PC-9 (cell line): ENCODE measurements at places on chromosomes 11 and 22.

DNA sequence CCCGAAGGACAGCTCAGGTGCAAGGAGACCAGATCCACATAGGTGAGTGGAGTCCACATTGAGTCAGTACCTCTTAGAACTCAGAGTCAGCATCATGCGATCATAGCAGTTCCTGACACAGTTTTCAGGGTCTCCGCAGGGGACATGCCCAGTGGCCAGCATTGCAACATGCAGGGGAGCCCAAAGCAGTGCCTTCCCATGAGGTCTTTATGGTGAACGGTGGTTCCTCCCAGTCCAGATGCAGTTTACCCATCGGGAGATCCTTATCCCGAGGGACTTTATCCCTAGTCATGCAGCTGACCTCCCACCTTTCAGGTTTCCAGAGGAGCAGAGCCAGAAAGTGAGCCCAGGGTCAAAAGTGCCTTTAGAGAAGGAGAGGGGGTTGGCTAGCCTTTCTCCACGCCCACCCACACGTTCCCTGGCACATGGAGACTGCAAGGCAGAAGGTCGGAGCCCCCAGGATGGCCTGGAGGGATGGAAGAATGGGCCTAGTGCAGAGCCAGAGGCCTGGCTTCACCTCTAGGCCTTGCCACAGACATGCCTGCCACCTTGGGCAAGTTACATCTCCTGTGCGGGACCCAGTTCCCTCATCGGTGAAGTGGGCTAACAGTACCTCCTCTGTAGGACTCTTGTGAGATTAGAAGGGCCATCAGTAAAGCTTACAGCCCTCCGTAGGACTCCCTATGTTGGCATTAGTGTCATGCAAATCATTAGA, 6.4 kb downstream of the KCTD17 start:
- H3K27me3 ChIP-seq: no peaks in the 10 kb centered on the region
- H3K4me1 ChIP-seq: peaks cover 8% of the 10 kb centered on the region
- DNase-seq: no peak

- H3K4me3 ChIP-seq: no peak overlapping the region
- no peak for DNase-seq
- peaks cover 17% of the 10 kb centered on the region for H3K4me1 ChIP-seq
- H3K36me3 ChIP-seq: no peaks in the 10 kb centered on the region
- no peak overlapping the region for H3K27ac ChIP-seq
- no peaks in the 10 kb centered on the region for H3K27me3 ChIP-seq
Observed at GRCh38 chr22:24436553-24436952, 9.2 kb downstream of the ADORA2A start.

- H3K27me3 ChIP-seq: no peaks in the 10 kb centered on the region
- DNase-seq: no peak
- no peaks in the 10 kb centered on the region for H3K4me1 ChIP-seq
- no peak overlapping the region for H3K4me3 ChIP-seq
- H3K27ac ChIP-seq: no peak overlapping the region
Observed at GRCh38 chr11:26717771-26718170, 4.1 kb downstream of the SLC5A12 start.

DNA sequence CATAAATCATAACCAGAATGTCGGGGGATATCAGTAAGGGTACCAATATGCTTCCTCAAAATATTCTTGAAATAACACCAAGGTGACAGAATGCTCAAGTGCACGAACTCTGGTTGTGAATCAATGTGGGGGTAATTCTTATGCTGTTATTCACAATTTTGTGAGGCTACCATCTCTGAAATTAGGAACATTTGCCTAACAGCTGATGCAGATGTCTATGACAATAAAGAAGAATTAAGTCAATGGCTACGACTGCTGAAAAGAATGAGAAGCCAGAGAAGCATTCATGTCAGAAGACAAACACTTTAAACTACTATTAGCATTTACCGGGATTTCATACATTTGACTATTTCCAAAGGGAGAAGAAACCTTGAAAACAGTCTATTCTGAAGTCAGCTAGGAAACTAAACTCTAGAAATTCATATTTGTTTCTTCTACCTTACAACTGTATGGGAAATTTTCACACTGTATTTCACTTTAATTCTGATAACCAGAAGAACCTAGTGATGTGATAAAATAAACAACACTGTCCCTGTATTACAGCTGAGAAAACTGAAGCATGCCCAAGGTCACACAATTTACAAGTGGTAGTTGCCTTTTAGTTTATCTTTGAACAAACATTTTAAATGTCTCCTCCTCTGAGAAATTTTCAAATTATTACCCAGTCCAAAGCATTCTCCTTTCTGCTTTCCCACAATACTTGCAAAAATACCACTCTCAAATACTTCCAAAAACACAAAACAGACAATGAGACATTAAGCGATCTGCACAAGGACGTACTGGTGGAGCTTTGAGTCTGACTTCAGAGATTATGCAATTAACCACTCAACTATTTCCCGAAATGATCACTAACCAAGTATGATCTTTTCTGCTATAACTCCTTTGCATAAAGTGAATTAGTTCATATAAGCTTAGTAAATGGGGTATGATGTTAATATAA, 18.0 kb upstream of the ARHGAP32 start:
- no peaks in the 10 kb centered on the region for H3K36me3 ChIP-seq
- no peak for DNase-seq
- H3K4me1 ChIP-seq: no peaks in the 10 kb centered on the region
- no peak overlapping the region for H3K27ac ChIP-seq
- no peak overlapping the region for H3K4me3 ChIP-seq
- no peaks in the 10 kb centered on the region for H3K27me3 ChIP-seq

GRCh38 chr22:28072066-28072465, 153.0 kb upstream of the PITPNB start:
- H3K4me1 ChIP-seq: no peaks in the 10 kb centered on the region
- DNase-seq: no peak
- H3K27me3 ChIP-seq: peaks cover 3% of the 10 kb centered on the region; the same call in 1 of the 2 replicates
- no peak overlapping the region for H3K27ac ChIP-seq
- no peak overlapping the region for H3K4me3 ChIP-seq

DNA sequence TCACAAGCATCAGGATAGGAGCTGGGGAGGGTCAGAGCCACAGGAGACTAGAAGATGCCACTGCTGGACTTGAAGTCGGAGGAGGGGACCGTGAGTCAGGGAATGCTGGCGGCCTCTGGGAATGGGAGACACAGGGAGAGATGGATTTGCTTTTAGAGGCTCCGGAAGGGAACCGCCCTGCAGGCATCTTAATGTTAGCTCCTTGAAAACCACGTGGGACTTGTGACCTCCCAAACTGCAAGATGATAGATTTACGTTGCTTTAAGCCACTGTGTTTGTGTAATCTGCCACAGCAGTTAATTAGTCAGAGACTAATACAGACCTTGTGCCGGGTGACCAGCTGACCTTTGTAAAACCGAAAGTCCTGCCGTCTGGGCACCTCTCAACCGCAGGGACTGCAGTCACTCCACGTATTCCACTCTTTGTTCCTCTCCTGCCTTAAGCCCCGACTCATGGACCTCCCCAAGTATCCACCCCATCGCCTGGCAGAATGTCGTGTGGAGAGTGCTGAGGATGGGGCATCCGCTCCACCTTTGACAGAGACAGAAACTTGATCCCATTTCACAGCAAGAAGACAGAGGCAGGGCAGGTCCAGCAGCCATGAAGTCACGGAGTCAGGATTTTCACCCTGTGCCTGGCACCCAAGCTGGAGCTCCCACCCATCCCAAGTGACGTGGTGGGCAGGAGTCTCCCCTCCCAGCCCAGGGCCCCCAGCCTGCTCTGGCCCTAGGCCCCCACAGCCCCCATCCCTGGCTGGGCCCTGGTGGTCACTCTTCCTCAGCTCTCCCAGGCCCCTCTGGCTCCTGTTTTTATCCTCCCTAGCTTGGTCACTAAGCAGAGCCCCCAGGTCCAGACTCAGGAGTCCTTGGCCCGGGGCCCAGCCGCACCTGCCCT, 19.4 kb upstream of the CTSD start:
- peak overlapping the region; percentile 54 for H3K27ac ChIP-seq
- peaks cover 35% of the 10 kb centered on the region for H3K4me1 ChIP-seq
- no peak for DNase-seq
- no peaks in the 10 kb centered on the region for H3K36me3 ChIP-seq

DNA sequence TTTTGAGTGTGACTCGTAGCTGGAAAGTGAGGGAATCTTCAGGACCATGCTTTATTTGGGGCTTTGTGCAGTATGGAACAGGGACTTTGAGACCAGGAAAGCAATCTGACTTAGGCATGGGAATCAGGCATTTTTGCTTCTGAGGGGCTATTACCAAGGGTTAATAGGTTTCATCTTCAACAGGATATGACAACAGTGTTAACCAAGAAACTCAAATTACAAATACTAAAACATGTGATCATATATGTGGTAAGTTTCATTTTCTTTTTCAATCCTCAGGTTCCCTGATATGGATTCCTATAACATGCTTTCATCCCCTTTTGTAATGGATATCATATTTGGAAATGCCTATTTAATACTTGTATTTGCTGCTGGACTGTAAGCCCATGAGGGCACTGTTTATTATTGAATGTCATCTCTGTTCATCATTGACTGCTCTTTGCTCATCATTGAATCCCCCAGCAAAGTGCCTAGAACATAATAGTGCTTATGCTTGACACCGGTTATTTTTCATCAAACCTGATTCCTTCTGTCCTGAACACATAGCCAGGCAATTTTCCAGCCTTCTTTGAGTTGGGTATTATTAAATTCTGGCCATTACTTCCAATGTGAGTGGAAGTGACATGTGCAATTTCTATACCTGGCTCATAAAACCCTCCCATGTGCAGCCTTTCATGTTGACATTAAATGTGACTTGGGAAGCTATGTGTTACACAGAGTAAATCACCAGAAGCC, 11.0 kb downstream of the OR51E1 start:
- no peak for DNase-seq
- no peaks in the 10 kb centered on the region for H3K4me1 ChIP-seq
- no peaks in the 10 kb centered on the region for H3K36me3 ChIP-seq
- 0 out of 2 replicates have a peak, but pooled peaks cover 3% of the 10 kb centered on the region for H3K27me3 ChIP-seq
- H3K4me3 ChIP-seq: no peak overlapping the region

DNA sequence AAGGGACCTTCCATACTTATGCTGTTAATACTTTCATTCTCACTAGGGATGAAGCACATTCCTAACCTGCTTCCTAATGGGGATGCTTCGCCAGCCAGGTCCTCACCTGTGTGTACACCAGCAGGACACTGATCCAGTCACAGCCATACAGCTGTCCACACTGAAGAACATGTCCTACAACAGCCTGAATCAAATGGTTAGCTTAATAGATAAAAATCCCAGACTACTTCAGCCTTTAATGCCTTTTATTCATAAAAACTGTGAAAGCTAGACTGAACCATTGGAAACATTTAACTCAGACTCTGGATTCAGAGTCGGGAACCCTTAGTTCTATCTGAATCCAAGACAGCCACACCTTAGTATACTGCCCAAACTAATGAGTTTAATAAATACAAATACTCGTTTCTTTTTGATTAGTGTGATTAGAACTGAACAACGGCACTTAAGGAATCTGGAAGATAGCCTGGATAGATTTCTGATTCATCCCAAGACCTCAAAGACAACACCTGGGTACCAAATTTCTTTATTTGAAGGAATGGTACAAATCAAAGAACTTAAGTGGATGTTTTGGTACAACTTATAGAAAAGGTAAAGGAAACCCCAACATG, 3.3 kb downstream of the FTH1 start:
- H3K36me3 ChIP-seq: peaks cover 31% of the 10 kb centered on the region
- no peaks in the 10 kb centered on the region for H3K27me3 ChIP-seq
- no peak for DNase-seq
- H3K4me3 ChIP-seq: peak overlapping the region; percentile 97
- peak overlapping the region; percentile 99 for H3K27ac ChIP-seq

GRCh38 chr11:266676-267439, 11.3 kb upstream of the NLRP6 start:
- H3K27me3 ChIP-seq: no peaks in the 10 kb centered on the region
- H3K36me3 ChIP-seq: no peaks in the 10 kb centered on the region
- no peak for DNase-seq
- H3K27ac ChIP-seq: no peak overlapping the region
- H3K4me3 ChIP-seq: no peak overlapping the region

- peaks cover 11% of the 10 kb centered on the region; the same call in 1 of the 2 replicates for H3K27me3 ChIP-seq
- no peaks in the 10 kb centered on the region for H3K36me3 ChIP-seq
Observed at GRCh38 chr11:59528711-59529110, 17.4 kb downstream of the OR4D9 start.

DNA sequence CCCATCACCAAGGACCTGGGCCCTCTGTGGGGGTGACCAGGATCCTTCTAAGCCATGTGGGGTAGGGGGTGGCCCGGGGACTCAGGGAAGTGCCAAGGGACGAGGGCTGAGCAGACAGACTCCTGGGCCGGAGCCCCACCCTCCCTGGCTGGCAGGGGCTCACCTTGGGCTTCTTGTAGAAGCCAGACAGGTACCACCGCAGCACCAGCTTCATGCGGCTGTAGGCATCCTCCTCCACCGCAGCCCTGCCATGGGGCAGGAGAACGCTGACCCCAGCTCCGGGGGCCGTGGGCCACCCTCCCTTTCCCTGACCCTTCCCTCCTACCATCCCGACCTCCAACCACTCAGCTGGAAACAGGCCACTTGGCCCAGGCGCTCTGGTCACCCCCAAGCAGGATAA, 45.9 kb upstream of the CARS1 start:
- H3K27ac ChIP-seq: no peak overlapping the region
- H3K36me3 ChIP-seq: no peaks in the 10 kb centered on the region
- no peaks in the 10 kb centered on the region for H3K27me3 ChIP-seq
- no peak overlapping the region for H3K4me3 ChIP-seq

DNA sequence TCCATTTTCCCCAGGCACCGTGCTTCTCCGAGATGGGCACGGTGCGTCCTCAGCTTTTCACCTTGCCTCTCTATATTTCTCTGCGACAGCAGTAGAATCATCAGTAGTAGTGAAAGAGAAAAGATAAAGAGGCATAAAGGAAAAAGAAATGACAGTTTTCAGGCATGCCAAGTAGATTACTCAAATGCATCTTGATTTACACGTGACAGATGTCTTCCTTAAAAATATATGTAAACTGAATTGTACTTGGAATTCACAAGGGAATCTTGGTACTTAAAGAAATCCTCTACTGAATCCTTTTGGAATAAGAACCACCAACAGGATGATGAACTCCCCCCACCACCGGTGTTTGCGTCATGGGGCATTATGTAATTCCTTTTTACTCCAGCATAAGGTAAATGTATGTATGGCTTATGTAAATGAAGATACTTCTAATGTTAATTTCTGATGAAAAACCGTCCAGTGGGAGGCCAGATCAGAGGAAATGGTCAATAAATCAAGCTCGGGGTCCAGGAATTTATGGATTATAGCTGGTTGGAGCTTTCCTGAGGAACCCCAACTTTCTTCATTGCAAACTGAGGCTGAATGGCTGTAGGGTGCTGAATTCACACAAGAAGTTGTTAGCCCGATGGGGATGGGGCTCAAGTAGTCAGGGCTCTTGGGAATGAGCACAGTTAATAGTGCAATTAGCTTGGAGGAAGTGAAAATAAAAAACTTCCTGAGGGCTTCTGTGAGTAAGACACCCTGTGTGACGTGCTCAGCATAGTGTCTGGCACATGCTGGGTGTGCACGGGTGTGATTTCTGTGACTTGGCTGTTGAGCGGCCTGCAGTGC, 630.4 kb downstream of the OPCML start:
- no peak overlapping the region for H3K27ac ChIP-seq
- DNase-seq: no peak
- H3K27me3 ChIP-seq: no peaks in the 10 kb centered on the region
- H3K36me3 ChIP-seq: no peaks in the 10 kb centered on the region

- H3K4me3 ChIP-seq: no peak overlapping the region
- H3K27ac ChIP-seq: no peak overlapping the region
- no peaks in the 10 kb centered on the region for H3K27me3 ChIP-seq
Observed at GRCh38 chr11:34732831-34733230, 111.9 kb downstream of the EHF start.

- no peak overlapping the region for H3K27ac ChIP-seq
- H3K36me3 ChIP-seq: no peaks in the 10 kb centered on the region
- H3K4me3 ChIP-seq: no peak overlapping the region
- no peaks in the 10 kb centered on the region for H3K27me3 ChIP-seq
- H3K4me1 ChIP-seq: no peaks in the 10 kb centered on the region
Observed at GRCh38 chr11:124174001-124174583, 9.1 kb upstream of the OR10D3 start.

- no peak overlapping the region for H3K27ac ChIP-seq
- H3K4me3 ChIP-seq: no peak overlapping the region
- no peaks in the 10 kb centered on the region for H3K4me1 ChIP-seq
- H3K36me3 ChIP-seq: no peaks in the 10 kb centered on the region
Observed at GRCh38 chr11:132206993-132207392, 836.6 kb downstream of the NTM start.
